Bronchial epithelial cell (primary cell): ENCODE measurements at places on chromosomes 13 and 19. TPM values are rescaled to one million over a fixed set of nuclear protein-coding genes. Genes with fewer than 3 reads are reported as not detected.

Gene PSG11
- not detected in 2 replicates for total RNA-seq

GRCh38 chr19:45502111-45502510 lies 3.9 kb downstream of the PPM1N start:
- DNase-seq: no peak

GRCh38 chr19:10217085-10217484 lies 14.0 kb downstream of the S1PR2 start:
- no peak for DNase-seq

Gene CYP2S1
- total RNA-seq: 13.3 and 23.4 TPM in 2 replicates

DNA sequence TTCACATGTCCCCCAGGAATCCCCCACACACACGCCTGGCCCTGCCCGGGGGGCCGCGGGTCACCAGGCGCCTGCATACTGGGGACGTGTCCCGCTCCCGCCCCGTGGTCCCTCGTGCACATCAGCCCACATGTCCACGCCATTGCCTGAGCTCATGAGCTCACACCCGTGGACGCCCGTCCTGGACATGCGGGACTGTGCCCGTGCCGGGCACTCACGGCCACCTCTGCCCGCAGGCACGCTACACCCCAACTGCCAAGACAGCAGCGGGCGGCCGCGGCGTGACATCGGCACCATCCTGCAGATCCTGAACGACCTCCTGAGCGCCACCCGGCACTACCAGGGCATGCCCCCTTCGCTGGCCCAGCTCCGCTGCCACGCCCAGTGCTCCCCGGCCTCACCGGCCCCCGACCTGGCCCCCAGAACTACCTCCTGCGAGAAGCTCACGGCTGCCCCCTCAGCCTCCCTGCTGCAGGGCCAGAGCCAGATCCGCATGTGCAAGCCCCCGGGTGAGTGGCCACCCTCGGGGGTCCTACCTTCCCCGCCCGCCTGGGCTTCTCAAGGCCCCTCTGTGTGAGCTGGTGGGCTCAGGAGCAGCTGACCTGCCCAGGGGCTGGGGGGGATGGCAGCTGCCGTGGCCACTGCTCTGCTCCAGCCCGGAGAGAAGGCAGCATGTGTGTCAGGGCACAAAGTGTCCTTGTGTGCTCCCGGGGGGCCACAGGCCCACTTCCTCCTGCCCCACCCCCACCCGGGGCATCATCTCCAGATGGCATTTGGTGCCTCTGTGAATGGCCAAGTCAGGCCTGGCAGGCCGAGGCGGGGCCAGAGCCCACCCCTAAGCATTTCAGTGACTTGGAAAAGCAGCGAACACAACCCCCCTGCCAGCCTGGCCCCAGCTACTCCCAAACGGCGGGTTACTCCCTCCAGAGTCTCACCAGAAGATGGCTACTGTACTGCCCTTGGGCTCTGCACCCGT lies 7.1 kb downstream of the MIDN start:
- DNase-seq: no peak

DNA sequence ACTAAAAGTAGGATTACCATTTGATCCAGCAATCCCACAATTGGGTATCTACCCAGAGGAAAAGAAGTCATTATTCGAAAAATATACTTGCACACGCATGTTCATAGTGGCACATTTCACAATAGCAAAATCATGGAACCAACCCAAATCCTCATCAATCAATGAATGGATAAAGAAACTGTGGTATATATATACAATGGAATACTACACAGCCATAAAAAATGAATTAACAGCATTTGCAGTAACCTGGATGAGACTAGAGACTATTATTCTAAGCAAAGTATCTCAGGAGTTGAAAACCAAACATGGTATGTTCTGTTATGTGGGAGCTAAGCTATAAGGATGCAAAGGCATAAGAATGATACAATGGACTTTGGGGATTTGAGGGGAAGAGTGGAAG lies 3.0 kb downstream of the ZNF708 start:
- no peak for DNase-seq

GRCh38 chr13:71862459-71862943 lies 4.5 kb downstream of the DACH1 start:
- no peak for DNase-seq

- peak; percentile 57 for DNase-seq
These were observed 2.5 kb downstream of the ATP5F1D start for GRCh38 chr19:1243768-1244692.

DNA sequence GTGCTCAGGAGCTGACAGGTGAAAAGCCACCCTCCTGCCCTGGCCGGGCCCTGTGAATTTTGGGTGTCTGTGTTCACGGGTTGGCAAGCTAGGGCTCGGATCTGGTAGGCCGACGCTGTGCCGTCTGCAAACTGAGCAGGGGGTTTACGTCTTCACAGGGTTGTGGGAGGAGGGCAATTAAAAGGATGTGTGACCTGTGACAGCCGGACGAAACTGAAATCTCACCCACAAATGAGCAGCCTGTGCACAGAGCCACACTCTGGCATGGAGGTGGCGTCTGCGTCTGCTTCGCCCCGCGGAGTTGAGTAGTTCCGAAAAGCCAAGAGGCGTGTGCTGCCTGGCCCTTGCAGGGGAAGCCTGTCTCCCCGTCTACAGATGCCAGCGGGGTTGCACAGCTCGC lies 117.3 kb downstream of the KDM4B start:
- no peak for DNase-seq

Gene STOML3
- not detected in 2 replicates for total RNA-seq

Gene KLK3
- total RNA-seq: not detected in 2 replicates

Gene C19orf85
- not detected in 2 replicates for total RNA-seq

DNA sequence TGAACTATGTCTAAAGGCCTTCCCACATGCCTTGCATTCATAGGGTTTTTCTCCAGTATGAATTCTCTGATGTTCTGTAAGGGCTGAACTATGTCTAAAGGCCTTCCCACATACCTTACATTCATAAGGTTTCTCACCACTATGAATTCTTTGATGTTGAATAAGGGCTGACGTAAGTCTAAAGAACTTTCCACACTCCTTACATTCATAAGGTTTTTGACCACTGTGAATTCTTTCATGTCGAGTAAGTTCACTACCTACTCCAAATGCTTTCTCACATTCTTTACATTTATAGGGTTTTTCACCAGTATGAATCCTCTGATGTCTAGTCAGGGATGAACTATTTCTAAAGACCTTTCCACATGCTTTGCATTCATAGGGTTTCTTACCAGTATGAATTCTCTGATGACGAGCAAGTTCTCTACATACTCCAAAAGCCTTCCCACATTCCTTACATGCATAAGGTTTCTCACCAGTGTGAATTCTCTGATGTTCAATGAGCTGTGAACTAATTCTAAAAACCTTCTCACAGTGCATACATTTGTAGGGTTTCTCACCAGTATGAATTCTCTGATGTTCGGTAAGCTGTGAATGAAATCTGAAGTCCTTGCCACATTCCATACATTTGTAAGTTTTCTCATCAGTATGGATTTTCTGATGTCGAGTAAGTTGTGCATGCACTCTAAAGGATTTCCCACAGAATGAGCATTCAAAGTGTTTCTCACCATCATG lies 19.1 kb upstream of the ZNF260 start:
- peak; percentile 13 for DNase-seq

GRCh38 chr19:15286688-15287365 lies 45.5 kb downstream of the BRD4 start:
- no peak for DNase-seq

Gene SHISA7
- not detected in 2 replicates for total RNA-seq

Gene WASF3
- total RNA-seq: 4.5 and 5.5 TPM in 2 replicates

DNA sequence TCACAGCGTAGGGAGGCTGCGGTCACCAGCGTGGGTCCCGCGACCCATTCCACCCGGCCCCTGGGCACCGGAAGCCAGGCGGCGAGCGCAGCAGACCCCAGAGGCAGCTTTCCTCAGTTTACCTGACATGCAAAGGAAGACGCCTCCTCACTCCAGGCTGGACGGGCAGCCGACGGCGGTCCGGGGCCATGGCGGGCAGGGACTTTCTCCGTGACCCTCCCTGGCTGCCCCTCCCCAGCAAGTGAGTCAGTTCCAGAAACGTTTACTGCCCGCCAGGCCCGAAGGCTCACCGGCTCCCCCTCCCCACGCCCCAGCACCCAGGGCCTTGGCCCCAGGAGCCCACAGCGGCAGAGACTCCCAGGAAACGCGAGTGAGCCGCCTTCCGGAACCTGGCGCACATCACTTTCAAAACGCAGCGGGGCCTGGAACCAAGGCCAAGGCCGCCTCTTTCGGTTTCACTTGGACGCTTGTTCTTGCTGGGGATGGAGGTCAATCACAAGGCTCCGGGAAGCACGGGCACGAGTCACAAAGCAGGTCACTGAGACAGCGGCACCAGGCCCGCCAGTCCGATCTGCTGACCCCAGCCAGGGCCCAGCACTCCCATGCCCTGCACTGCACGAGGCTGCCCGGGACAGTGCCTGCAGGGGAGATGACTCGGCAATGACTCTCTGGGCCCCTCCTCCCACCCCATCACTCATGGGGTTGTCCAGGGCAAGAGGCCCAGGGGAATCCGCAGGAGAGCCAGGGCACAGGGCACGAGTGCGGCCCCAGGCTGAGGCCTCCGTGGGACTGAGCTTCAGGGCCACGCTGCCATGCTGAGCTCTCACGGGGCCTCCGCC lies 5.3 kb downstream of the SBNO2 start:
- DNase-seq: peak; percentile 81

- DNase-seq: peak; percentile 99
These were observed 256.9 kb upstream of the STARD13 start for GRCh38 chr13:33542309-33543088.

- DNase-seq: no peak
These were observed 79.4 kb downstream of the SPACA7 start for GRCh38 chr13:112455476-112456059.
